Suprapubic skin (tissue), 4 donors: ENCODE measurements at places on chromosomes 3 and 15.
A peak's percentile ranks its signal among the peaks of the same experiment; 100 is the strongest.

DNA sequence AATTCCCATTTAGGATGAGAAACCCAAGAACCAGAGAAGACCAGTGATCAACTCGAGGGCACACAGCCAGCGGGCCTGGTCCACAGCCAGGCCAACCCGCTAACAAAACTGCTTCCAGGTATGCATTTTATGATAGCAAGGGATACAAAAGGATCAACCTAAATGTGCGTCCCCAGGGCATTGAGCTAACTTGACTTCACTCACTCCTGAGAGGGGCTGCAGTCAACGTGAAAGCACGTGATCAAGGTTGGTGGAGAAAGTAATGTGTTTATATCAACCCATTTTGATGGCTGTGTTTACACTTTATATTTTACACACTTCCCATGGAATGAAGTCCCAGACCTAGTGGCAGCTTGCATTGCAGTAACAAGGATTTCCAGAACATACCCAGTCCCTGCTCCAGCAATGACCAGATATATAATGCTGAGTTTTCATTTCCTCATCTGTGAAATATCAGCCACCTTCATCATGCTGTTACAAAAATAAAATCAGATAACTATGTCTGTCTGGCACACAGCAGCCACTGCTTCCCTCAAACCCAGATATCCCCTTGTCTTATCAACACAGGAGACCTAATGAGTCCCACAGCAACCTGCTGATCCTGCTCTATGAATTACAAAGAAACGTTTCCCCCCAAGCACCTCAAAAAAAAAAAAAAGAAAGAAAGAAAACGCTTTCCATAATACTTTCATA, 2.0 kb downstream of the KLHL6 start:
- no peak for DNase-seq
- no peaks in the 10 kb centered on the region for H3K36me3 ChIP-seq
- H3K27ac ChIP-seq = no peak overlapping the region
- no peaks in the 10 kb centered on the region for H3K27me3 ChIP-seq
- peak overlapping the region; percentile 7 for H3K4me3 ChIP-seq
- no peaks in the 10 kb centered on the region for H3K4me1 ChIP-seq

GRCh38 chr3:187770224-187770623, 25.0 kb upstream of the BCL6 start:
- no peak overlapping the region for H3K27ac ChIP-seq
- H3K27me3 ChIP-seq = no peaks in the 10 kb centered on the region
- H3K4me1 ChIP-seq = peaks cover 36% of the 10 kb centered on the region
- H3K4me3 ChIP-seq = no peak overlapping the region

GRCh38 chr15:92449476-92449875, 55.8 kb downstream of the ST8SIA2 start:
- DNase-seq = no peak
- no peaks in the 10 kb centered on the region for H3K36me3 ChIP-seq
- H3K4me3 ChIP-seq = no peak overlapping the region
- H3K27me3 ChIP-seq = peaks cover 1% of the 10 kb centered on the region

GRCh38 chr3:184003187-184003967, 14.3 kb downstream of the ABCC5 start:
- H3K36me3 ChIP-seq = no peaks in the 10 kb centered on the region
- no peak overlapping the region for H3K4me3 ChIP-seq
- H3K27ac ChIP-seq = no peak overlapping the region
- peaks cover 30% of the 10 kb centered on the region for H3K4me1 ChIP-seq
- no peak for DNase-seq

- H3K4me3 ChIP-seq = no peak overlapping the region
- peaks cover 16% of the 10 kb centered on the region for H3K4me1 ChIP-seq
- H3K36me3 ChIP-seq = no peaks in the 10 kb centered on the region
- no peaks in the 10 kb centered on the region for H3K27me3 ChIP-seq
- peak; percentile 78 for DNase-seq
Measured at GRCh38 chr3:177934001-177934891, 602.0 kb upstream of the KCNMB2 start.

DNA sequence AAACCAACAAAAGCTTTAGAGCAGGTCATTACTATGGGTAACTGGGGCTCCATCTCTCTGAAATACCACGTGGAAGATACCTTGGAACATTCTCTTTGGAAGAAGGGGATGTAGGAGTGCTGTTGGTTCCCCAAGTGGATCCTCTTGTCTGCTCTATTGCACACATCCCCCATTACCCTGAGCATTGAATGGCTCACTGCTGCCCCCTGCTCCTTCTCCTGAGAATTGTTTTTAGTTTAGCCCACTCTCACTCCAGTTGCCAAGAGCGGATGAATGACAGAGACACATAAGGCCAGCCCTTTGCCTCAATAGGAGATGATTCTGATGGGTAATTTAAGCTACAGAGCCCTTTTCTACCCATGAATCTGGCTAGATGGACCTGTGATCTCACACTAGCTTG, 135.6 kb upstream of the SUCLG2 start:
- DNase-seq = no peak
- H3K27me3 ChIP-seq = no peaks in the 10 kb centered on the region
- no peaks in the 10 kb centered on the region for H3K4me1 ChIP-seq
- no peak overlapping the region for H3K27ac ChIP-seq
- no peak overlapping the region for H3K4me3 ChIP-seq

GRCh38 chr3:158106766-158107471, 699 bp upstream of the SHOX2 start:
- peaks cover 74% of the 10 kb centered on the region for H3K27me3 ChIP-seq
- H3K4me3 ChIP-seq = peak overlapping the region; percentile 55

- H3K4me1 ChIP-seq = no peaks in the 10 kb centered on the region
- no peak overlapping the region for H3K4me3 ChIP-seq
- no peaks in the 10 kb centered on the region for H3K27me3 ChIP-seq
- H3K36me3 ChIP-seq = no peaks in the 10 kb centered on the region
- no peak overlapping the region for H3K27ac ChIP-seq
- no peak for DNase-seq
Measured at GRCh38 chr3:70308760-70309159, 3.7 kb downstream of the MDFIC2 start.
